ENCODE measurements at places on chromosomes 5 and 9.
A peak's percentile ranks its signal among the peaks of the same experiment; 100 is the strongest.

GRCh38 chr9:17204611-17205152, 69.8 kb downstream of the CNTLN start:
- no peak for DNase-seq

- no peak for DNase-seq
Observed at GRCh38 chr5:36576721-36577120, 29.7 kb upstream of the SLC1A3 start.

DNA sequence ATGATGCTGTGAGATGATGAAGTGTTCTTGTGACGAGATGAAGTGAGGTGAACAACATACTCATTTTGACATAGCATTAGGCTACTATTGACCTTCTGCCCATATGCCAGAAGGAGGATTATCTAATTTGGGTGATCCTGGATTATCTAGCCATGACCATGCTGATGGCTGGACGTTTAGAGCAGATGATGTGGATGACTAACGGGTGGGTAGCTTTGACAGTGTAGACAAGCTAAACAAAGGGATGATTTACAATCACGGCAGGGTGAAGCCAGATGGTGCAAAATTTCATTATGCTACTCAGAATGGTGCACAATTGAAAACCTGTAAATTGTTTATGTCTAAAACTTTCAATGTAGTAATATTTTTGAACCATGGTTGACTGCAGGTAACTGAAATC, 2403.4 kb upstream of the ACO1 start:
- no peak for DNase-seq

DNA sequence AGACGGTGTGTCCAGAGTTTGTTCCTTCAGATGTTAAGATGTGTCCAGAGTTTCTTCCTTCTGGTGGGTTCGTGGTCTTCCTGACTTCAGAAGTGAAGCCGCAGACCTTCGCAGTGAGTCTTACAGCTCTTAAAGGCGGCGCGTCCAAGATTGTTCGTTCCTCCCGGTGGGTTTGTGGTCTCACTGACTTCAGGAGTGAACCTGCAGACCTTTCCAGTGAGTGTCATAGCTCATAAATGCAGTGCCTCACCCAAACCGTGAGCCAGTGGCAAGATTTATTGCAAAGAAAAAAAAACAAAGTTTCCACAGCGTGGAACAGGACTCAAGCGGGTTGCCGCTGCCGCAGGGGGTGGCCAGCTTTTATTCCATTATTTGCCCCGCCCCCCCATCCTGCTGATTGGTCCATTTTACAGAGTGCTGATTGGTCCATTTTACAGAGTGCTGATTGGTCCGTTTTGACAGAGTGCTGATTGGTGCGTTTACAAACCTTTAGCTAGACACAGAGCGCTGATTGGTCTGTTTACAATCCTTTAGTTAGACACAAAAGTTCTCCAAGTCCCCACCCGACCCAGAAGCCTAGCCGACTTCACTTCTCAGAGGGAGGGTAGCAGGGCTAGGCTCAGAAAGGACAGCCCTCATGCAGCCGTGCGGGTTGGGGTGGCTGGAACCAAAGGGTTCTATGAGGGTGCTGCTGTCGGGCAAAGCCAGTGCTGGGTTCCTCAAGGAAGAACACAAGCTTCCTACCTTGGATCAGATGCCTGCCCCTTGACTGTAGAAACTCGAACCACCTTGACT, 9.1 kb upstream of the RNF130 start:
- peak; percentile 15 for DNase-seq

- no peak for DNase-seq
Observed at GRCh38 chr9:90441814-90442213, 200.8 kb downstream of the DIRAS2 start.

- DNase-seq, result no peak
Observed at GRCh38 chr9:93054758-93055704, 3.5 kb upstream of the SUSD3 start.

DNA sequence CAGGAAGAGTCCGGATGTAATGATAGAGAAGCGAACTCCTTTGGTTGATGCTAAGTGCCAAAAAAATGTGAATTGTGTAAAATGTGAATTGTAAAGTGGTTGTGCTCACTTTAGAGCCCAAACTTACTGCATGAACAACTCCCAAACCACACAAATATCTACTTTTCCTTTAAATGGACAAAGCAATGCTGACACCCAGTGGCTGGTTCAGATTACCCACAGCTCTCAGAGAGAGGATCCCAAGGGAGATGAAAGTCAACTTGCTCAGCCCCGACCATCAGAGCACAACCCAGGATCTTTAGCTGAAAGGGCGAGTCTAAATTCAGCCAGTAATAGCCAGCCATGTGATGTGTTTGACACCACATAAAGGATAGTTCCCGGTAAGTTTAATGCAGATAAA, 133.7 kb downstream of the NMUR2 start:
- DNase-seq, result no peak

DNA sequence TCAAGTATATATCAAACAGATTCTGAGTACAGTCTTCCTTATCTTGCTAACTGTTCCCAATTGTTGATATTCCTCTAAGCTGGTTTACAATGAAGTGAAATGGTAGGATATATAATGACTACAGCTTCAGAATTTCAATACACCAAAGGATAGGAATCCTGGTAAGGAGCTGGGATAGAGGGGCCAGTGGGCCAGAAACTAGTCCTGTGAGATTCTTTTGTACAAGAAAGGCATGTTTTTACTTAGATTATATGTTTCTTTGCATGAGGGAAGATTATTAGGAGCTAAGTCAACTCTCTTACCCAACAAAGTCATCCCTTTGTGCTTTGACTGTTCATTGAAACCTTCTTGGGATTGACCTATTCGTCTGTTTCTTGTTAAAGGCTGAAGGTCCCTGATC, 435.7 kb downstream of the PLK2 start:
- no peak for DNase-seq

GRCh38 chr9:77910194-77910621, 121.4 kb downstream of the GNAQ start:
- no peak for DNase-seq

DNA sequence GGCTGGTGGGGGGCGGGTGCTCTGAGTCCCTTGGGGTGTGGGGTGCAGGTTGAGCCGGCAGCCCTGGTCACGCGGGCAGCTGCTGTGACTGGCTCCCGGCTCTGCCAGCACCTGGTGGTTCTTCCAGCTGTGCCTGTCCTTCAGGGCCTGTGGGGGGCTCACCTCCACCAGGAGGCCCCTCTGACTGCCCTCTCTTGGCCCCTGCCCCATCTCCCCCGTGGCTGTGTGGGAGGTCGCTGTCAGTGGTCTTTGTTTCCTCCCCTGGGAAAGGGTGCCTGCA, 3.3 kb downstream of the RXRA start:
- no peak for DNase-seq

DNA sequence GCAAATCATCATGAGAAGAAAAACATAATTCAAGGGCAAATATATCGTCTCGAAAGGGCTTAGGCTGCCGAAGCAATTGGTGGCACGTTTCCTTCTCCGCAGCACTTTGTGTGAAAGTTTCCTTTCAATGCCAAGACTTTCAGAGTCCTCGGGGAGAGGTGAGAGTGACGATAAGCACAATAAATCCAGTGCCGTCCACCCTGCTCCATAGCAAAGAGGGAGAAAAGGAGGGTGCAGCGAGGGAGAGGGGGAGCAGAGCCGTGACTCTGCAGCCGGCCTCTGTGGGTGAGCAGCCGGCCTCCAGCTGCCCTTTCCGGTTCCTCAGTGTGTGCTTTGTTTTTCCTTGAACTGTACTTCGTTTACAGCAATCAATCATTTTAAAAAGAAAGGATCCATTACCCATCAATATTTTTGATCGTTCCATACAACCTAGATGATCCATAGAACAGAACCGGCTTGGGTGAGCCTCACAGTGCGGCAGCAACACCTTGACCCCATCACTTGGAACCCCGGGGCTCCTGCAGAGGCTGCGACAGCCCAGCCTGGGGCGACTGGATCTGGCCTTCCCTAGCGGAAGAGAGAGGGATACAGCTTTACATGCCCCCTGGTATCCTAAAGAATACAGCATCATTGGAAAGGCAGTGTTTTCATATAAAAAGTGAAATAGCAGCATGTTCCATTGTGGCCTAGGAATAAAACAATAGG, 247.0 kb upstream of the IRX4 start:
- DNase-seq, result no peak

Data from CD4-positive, CD25-positive, alpha-beta regulatory T cell (primary cell).